Cardiac septum (tissue), 1 donor: ENCODE measurements at places on chromosomes 11 and 22. TPM values are rescaled to one million over a fixed set of nuclear protein-coding genes. Genes with fewer than 3 reads are reported as not detected.

DNA sequence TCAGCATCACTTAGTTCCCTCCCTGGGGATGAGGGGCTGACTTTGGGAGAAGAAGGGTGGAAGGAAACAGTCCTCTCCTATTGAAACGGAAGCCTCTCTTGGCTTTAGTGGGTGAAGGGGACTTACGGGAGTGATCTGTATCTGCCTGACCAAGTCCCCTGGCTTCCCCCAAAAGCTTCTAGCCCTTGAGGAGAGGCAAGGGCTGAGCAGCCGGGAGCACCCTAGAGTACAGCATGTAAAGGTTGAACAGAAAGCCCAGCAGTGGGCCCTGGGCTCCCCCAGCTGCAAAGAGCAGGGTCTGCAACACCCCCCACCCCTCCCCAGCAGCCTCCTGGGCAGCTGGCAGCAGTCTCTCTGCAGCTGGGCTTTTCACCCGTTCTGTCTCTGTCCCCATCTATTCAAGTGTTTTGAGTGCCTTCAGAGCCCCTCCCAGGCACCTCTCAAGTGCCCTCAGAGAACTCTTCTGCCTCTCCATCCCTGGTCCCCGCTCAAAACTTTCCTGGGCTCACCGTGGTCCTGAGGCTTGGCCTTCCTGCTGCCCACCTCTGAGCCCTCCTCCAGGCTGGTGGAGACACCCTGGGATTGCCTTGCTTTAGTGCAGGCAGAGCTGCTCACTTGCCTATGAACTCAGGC is 2.7 kb downstream of the CAPN5 start:
- peak; percentile 61 for DNase-seq

OVOL1 gene
- total RNA-seq = not detected

GRCh38 chr11:115737875-115738274 is 233.7 kb upstream of the CADM1 start:
- no peak for DNase-seq

DBX1 gene
- total RNA-seq = not detected

- no peak for DNase-seq
Measured at GRCh38 chr11:78474451-78474850, 56.8 kb upstream of the GAB2 start.

DLG2 gene
- 9.9 TPM for total RNA-seq

PNPLA5 gene
- not detected for total RNA-seq

DNA sequence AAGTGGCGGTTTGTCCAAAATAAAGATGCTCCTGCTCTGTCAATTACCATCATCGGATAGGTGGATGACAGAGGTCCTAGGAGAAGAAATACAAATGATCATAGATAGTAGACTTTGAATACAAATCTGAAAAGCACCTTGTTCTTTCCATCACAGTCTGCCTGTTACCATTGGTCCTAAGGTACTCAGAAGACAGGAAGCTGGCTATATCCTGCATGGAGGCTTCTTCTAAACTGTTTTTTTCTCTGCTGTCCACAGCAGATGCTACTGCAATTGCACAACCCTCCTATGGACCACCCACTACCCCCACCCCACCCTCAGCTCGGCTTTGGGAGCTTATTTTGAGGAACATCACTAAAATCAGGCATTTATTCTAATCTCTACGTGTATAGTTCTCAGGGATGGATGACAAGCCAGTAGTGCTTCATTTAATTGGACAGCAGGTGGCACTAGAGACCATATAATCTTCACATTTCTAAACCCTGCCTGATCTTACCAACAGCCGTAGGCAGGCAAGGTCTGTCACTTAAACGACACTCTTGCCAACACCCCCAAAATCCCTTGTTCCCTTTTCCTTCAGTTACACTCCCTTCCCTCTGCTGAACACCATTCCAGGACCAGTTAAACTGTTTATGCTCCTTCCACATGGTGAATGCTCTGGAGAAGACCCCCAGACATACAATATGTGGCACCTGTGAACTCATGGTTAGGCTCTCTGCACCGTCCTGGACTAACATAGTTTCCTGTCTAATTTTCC is 6.6 kb upstream of the PTS start:
- no peak for DNase-seq

DNA sequence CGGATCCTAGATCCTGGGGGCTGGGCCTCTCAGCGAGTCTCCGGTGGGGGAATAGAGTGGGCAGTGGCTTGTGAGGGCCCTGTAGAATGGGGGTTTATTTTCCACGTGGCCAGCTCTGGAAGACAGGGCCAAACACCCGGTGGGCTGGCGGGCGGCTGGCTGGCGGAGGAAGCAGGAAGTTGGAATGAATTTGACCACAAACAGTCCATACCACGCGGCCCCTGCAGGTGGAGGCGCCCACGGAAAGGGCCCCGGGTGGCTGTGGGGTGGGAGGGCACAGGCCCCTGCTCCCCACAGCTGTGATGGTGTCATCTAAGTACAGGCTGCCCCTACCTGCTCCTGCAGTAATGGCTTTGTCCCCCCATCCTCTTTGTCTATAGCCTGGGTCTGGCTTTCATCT is 15.1 kb downstream of the MCAT start:
- DNase-seq = no peak

DNA sequence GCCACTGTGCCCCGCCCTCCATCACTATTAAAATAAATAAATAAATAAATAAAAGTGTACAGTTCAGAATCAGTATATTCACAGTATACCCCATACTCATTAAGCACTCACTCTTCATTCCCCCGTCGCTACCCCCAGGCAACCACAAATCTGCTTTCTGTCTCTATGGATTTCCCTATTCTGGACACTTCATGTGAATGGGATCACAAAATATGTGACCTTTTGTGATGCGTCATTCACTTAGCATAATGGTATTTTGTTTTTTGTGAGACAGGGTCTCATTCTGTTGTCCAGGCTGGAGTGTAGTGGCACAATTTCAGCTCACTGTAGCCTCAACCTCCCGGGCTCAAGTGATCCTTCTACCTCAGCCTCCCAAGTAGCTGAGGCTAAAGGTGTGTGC is 52.8 kb downstream of the RBX1 start:
- no peak for DNase-seq

GRCh38 chr11:114159320-114159719 is 99.8 kb downstream of the ZBTB16 start:
- DNase-seq = no peak

DNA sequence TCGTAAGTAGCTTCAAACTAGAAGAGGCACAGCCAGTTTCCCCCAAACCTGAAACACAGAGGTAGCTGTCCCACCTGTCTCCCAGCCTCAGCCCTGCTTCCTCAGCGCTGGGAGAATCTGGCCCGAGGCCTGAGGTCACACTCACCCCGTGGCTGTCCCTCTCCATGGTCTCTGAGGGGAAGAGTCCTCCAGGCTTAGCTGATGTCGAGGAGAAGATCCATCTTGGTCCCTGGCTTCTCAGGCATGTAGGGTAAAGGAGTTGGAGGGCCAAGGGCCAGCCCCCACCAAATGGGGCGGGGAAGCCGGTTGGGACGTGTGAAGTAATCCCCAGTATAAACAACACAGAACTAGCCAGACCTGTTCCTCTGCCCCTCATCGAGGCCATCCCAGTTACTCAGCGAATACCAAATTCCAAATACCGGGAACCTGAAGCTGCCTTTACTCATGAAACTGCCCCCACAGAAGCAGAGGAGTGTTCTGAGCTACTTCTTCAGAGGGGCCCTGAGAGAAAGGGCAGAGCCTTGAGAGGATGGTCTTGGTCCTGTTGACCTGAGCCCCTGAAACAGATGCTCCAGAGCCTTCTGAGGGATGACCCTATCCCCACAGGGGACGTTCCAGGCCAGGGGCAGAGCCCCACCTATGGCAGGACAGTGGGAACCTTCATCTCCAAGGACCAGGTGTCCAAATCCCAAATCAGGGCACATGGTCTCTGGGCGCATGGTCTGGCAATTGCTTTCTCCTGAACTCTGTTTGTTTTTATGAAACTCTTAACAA is at the start of gene TMPRSS13:
TMPRSS13 (minus strand) TSS at position 261 of the 774 bp plus-strand sequence; CDS start at position 166, 95 bp downstream.
- DNase-seq = peak; percentile 49

PRRG4 gene
- total RNA-seq = 0.40 TPM

MRGPRF gene
- total RNA-seq = 2.3 TPM

FUT4 gene
- 2.4 TPM for total RNA-seq

SLC43A3 gene
- 26.7 TPM for total RNA-seq

CCDC134 gene
- total RNA-seq = 2.9 TPM

GRCh38 chr11:119721129-119722120 is 7.6 kb downstream of the NECTIN1 start:
- DNase-seq = no peak

TECTA gene
- total RNA-seq = 1.2 TPM

- DNase-seq = peak; percentile 50
Measured at GRCh38 chr22:49481659-49482399, 345.8 kb downstream of the BRD1 start.

CARNS1 gene
- total RNA-seq = 22.2 TPM

DNA sequence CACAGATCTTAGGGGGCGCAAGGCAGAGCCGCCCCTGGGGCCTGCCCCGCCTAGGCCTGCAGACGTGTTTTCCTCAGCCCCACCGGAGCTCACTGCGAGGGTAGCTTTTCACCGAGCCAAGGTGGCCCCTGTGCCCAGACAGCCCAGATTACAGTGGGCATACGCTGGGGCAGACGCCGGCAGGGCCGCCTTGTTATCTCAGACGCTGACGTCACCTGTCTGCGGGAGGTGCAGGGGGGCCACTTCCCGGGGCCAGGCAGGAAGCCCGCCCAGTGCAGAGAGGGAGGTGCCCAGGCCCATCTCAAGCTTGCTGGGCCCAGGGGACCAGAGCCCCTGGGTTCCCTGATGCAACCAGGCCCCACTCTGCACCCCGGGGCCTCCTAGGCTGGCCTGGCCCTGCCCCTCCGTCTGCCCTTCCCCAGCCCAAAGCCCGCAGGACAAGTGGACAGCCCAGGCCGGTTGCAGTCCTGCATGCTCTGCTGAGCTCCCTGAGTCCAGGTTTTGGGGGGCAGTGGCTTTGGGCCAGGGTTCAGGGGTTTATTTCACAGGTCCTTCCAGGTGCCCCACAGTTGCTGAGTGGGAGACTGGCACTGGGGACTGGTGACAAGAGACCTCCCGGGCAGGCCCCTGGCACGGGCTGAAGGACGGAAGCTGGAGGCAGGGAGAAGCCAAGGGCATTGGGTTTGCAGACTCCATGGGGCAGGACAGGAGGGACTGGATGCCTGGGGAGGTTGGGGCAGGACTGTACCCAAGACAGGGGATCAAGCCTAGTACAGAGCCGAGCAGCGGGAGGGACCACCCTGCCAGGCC is 38.6 kb downstream of the IGF2 start:
- peak; percentile 75 for DNase-seq

DNA sequence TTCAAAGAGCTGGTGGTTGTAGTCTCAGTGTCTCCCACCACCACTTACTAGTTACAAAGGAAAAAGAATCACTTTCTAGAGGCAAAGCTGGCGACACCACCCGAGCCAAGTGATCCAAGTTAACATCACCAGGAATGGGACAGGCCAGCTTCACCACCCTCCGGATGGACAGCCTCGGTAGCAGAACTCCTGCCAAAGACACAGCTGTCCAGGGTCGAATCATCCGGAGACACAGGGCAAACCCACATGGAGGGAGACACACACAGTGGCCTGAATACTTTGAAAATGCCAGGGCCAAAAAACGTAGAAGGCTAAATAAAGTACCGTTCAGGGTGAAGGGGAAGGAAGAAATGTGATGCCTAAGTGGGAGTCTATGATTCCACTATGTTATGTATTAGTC is 33.1 kb downstream of the KCNQ1 start:
- no peak for DNase-seq

INS gene
- total RNA-seq = not detected

GRCh38 chr22:32619614-32620426 is 145.2 kb downstream of the FBXO7 start:
- DNase-seq = no peak

OR5B21 gene
- not detected for total RNA-seq

DNA sequence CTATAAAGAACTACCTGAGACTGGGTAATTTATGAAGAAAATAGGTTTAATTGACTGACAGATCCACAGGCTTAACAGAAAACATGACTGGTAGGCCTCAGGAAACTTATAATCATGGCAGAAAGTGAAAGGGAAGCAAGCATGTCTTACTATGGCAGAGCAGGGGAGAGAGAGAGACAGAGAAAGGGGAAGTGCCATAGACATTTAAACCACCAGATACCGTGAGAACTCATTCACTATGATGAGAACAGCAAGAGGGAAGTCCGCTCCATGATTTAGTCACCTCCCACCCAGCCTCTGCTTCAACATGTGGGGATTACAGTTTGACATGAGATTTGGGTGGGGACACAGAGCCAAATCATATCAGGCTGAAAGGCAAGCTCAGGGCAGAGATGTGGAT is 327.1 kb upstream of the DDI1 start:
- DNase-seq = no peak

DNA sequence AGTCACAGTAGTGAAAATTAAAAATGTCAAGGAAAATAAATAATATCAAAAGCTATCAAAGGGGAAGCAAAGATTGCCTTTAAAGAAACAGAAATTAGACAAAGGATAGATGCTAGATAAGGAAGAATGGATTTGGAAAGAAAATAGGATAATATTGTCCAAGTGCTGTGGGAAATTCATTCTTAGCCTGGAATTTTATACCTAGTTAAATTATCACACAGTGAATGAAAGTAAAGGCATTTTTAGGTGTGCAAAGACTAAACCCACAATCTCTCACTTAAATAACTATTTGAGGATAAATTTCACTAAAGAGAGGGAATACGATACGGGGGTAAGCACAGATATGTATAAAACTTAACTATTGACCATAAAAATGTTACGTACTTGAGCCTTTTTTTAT is 511.1 kb downstream of the TMEM135 start:
- DNase-seq = no peak

DNA sequence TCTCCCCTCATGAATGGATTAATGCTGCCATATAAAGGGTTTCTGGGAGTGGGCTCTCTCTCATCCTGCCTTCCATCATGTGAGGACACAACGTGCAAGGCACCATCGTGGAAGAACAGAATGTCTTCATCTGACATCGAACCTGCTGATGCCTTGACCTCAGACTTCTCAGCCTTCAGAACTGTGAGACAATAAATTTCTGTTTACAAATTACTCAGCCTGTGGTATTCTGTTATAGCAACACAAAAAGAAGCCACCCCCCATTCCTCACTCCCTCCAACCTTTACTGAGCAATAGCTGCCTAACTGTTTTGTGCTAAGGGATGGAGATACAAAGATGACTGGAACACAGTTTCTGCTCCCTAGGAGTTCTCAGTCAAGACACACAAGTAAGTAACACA is 106.1 kb upstream of the PLET1 start:
- DNase-seq = no peak

OVCH2 gene
- total RNA-seq = not detected

DNA sequence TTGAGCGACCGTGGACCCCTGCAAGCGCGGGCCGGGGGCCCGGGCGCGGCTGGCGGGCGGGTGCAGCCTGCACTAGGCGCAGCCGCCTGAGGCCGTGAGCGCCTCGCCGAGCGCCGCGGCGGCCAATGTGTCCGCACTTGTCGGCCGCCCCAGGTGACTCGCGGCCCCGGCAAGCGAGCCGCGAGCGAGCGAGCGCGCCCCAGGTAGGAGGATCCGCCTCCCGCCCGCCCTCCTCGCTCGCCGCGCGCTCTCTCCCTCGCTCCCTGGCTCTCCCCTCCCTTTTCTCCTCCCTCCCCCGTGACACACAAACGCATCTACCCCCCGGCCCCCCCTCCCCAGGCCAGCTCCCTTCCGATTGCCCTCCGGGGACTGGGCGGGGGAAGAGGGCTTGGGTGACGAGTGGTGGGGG is at the start of gene WNT7B:
WNT7B (minus strand) TSS at position 160 of the 409 bp plus-strand sequence. CDS start 408 bp downstream, outside the sequence.
- DNase-seq = no peak

DEUP1 gene
- not detected for total RNA-seq

MUC6 gene
- total RNA-seq = not detected

GRCh38 chr11:3028813-3029212 is 28.4 kb downstream of the CARS1 start:
- no peak for DNase-seq

MS4A6E gene
- total RNA-seq = not detected
